ENCODE measurements at places on chromosomes 11 and 22.

DNA sequence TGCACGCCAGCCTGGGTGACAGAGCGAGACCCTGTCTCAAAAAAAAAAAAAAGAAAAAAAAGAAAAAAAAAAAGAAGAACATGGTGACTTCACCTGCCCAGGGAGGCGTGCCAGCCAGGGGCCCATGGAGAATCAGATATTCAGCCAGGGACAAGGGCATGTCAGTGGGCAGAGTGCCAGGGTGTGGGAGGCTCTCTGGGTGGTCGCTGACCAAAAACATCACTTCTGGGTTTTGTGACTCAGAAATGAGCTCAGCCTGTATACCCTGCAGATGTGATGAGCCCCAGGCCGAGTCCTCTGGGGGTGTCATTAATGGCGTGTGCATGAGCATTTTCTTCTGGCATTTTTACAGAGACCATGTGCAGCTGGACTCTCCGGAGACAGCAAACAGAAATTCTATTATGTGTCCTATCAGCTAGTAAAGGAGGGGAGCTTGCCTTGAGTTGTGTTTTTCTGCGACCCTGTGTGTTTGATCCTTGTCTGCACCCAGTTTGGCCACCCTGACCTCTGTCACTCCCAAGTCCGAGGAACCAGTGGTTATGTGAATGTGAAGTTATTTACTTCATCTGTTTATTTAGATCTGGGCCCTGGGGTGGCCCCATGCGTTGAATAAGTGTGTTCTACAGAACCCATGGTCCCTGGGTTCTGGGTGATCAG, 53.6 kb downstream of the BCR start:
- DNase-seq: no peak

- no peak for DNase-seq
These were observed 15.1 kb upstream of the THRSP start for GRCh38 chr11:78048561-78048960.

- no peak for DNase-seq
These were observed 117.8 kb downstream of the OPCML start for GRCh38 chr11:133414506-133414905.

GRCh38 chr22:44217346-44217745, 36.6 kb downstream of the PARVG start:
- no peak for DNase-seq

GRCh38 chr11:7030836-7031235, 10.6 kb downstream of the NLRP14 start:
- DNase-seq: no peak

GRCh38 chr11:11178671-11179638, 174.1 kb downstream of the CSNK2A3 start:
- DNase-seq: peak; percentile 89

GRCh38 chr22:19422440-19423301, 8.9 kb downstream of the HIRA start:
- DNase-seq: no peak

- DNase-seq: peak; percentile 35
These were observed 3.3 kb downstream of the TANGO2 start for GRCh38 chr22:20024225-20024624.

GRCh38 chr11:13335319-13335718, 57.7 kb downstream of the BMAL1 start:
- DNase-seq: no peak

- DNase-seq: no peak
These were observed 68.7 kb downstream of the ETS1 start for GRCh38 chr11:128518493-128519207.

DNA sequence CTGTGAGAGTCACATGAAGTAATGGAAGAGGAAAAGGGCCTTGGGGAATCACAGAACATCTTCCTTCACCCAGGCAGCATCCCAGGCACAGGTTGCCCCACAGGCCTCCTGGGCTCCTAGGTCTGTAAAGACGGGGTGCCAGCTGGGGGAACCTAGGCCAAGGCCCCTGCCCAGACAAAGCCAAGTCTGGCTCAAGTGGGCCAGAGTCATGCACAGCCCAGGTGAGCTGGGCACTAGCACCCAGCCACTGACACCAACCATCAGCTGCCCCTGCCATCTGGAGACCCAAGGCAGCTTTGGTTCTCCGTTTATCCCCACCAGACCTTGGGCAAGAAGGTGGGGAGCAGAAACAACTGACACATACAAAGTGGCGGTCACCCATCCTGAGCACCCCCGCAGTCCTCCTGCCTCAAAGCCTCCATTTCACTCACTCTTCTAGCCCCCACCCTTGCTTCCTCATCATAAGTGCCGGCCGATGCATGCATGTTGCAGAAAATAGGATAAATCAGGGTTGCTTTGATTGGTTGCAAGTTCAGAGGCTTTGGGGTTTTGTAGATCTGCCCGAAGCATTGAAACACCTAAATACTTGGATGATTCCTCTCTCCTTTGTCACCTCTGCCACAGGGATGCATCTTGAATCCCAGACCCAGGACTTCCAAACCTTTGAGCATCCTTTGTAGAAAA, 26.5 kb upstream of the TMPRSS4 start:
- no peak for DNase-seq

DNA sequence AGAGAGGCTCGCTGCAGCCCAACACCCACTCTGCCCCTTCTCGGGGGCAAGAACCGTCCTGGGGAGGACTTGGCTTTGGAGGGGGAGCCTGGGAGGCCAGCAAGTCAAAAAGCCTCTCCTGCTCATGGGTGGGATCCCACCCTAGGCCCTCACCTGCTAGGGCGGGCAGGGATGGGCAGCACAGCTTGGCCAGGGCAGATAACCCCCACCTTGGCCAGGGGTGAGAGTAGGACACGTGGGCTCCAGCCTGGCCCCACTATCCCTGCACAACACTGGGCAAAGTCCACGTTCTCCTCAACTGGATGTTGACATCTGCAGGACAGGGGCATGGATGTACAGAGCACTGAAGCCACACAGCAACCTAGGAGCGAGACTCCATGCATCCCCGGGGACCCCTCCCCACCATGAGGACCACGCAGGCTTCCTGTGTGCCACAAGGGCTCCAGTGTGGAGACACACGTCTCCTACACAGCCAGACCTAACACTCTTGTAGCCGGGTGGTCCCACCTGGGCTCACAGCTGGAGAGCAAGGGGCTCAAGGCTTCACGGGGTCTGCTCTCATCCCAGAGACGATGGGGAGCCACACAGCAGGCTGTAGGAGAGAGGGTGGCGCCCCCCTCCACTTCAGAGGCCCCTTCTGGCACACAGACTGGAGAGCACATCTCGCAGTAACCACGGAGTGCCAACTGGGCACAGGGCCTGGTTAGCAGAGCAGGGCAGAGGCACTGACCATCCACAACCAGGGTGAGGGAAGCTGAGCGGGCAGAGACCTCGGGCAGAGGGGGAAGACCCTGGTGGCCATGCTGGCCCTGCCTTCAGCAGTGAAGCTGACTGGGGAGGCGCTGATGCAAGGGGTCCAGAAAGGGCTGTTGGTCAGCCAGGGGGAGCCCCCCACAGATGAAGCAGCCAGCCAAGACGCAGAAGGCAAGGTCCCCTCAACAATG, 171.1 kb downstream of the CRYBB2 start:
- no peak for DNase-seq

GRCh38 chr11:2721210-2721916, 21.6 kb upstream of the KCNQ1OT1 start:
- peak; percentile 77 for DNase-seq

GRCh38 chr11:122305426-122306320, 189.7 kb upstream of the BLID start:
- DNase-seq: no peak

- DNase-seq: no peak
These were observed 2.0 kb upstream of the TMA7B start for GRCh38 chr22:39958009-39958711.

- DNase-seq: peak; percentile 8
These were observed 851.1 kb upstream of the RAG2 start for GRCh38 chr11:37449146-37449545.

DNA sequence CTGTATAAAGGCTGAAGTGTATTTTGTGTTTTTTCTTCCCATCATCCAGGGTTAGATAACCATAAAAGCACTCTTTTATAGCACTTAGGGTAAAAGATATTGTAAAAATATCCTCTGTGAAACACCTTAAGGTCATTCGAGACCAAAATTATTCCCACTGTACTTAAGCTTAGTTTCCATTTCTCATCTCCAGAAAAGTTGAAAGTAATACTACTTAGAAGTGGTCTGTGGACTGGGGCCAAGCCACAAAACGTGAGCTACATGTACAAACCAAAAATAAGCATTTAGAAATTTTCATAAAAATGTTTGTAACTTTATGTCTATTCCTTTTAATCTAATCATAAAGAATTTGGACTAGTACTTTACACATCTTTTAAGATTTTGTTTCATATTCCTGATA, 142.0 kb upstream of the NTM start:
- DNase-seq: no peak

- DNase-seq: no peak
These were observed 27.2 kb downstream of the FEZ1 start for GRCh38 chr11:125468852-125469251.

- DNase-seq: no peak
These were observed 380.6 kb downstream of the CTTN start for GRCh38 chr11:70778883-70779282.

GRCh38 chr11:77065878-77066228, 918 bp upstream of the CAPN5 start:
- no peak for DNase-seq

- DNase-seq: no peak
These were observed 914 bp downstream of the INPPL1 start for GRCh38 chr11:72225411-72225951.

DNA sequence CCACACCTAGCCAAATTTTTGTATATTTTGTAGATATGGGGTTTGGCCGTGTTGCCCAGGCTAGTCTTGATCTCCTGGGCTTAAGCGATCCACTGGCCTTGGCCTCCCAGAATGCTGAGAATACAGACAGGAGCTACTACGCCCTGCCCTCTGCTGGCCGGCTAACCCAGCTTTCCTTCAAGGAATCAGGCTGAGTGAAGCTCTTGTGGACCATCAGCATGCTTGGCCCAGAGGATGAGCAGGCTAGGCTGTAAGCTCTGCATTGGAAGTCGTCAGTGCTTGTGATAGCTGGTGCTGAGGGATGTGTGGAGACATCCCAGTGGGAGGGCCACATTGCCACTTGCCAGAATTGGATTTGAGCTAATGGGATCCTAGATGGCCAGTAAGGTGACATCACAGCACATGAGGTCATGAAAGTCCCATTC, 60.6 kb downstream of the MED15 start:
- peak; percentile 15 for DNase-seq

DNA sequence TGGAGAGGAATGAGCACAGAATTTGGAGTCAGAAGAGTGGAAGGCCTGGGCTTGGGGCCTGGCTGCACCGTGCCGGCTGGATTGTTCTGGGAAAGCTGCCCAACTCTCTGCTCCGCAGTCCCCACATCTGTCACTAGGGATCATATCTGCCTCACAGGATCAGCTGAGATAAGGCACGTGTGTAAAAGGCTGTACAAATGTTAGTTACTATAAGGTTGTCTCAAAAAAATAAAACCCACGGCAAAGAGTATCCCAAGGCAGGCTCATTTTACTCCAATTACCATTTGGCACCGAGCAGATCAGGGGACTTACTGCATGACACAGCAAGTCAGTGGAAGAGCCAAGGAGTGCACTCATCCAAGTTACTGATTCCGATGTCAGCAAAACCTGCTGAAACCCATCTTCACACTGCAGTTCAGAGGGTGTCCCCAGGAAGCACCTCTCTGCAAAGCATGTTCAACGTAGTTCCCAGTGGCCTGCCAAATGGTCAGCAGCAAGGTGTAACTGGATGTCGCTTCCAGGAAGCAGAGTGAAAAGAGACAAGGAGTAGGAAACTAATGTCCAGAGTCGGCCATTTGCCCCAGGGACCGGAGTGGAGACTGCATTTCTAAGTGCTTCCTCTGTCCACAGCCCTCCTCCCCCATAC, 18.1 kb upstream of the MRTFA start:
- peak; percentile 63 for DNase-seq

DNA sequence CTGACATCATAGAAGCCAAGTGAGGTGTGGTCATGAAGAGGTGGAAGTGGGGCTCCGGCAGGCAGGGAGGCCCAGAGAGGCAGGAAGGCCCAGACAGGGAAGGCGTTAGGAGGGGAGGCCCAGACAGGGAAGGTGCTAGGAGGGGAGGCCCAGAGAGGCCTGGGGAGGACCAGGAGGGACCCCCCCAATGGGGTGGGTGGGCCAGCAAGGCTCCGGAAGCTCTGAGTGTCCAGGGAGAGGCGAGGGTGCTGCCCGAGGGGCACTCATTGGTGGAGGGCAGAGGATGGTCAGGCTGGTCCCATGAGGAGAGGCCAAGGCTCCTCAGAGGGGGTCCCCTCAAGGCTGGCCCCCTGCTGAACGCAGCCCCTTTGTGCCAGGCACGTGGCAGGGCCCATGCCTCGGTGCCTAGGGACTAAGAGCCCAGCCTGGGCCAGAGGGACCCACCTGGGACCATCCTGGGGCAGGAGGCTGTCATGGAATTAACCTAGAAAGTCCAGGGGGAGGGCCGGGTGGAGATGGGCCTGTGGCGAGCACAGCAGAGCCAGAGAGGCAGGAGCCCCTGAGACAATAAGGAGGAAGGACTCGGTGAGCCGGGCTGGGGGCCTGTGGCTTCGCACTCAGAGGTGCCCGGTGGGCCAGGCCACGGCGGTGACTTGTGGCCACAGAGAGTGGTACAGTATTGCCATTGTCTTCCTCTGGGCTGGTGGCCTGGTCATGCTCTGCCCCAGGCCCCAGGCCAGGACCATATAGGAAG, 12.2 kb downstream of the PHLDA2 start:
- no peak for DNase-seq

GRCh38 chr22:32827049-32827602, 25.6 kb downstream of the TIMP3 start:
- no peak for DNase-seq

GRCh38 chr11:123196060-123196714, 1.1 kb upstream of the CLMP start:
- DNase-seq: no peak

- no peak for DNase-seq
These were observed 4.4 kb downstream of the TSG101 start for GRCh38 chr11:18522388-18522787.

DNA sequence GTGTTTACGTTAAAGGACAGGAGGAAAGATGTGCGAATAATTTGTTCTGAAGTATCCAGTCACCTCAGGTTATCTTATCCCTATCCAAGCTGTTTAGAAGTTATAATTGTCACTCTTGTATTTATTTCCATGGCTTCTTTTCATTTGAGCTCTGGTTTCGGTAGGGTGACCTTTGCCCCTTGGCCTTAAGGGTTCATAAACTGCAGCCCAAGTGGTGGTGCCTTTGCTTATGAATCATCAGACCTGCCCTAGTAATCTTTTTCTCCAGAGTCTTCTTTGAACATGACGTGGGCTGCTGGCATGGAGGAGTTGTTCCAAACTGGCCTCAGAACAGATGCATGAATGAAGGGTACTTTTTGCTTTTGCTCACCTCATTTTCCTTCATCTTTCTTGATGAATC, 6.5 kb upstream of the CRYBB3 start:
- DNase-seq: no peak

- DNase-seq: no peak
These were observed 225.0 kb downstream of the JRKL start for GRCh38 chr11:96614846-96615245.

DNA sequence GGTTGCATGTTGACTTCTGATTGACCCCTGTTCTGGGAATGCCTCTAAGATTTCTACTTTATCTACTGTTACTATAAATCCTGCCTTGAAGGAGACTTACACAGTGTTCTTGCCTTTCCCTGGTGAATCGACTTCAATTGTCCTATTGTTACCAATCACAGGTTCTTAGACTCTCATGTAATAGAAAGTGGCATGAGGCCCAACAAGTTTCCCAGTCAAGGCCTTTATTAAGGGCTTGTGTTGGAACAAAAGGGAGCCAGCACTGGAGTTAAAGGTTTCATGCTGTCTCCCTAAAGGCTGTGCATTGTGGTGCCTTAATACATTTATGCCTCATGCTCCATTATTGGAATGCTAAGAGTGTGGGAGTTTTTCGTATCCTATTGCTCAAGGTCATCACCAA, 23.3 kb downstream of the MS4A2 start:
- DNase-seq: no peak
